ENCODE measurements at places on chromosomes 2 and 18. TPM values are rescaled to one million over a fixed set of nuclear protein-coding genes. Genes with fewer than 3 reads are reported as not detected.

Gene STARD6
- total RNA-seq, result not detected

Gene ACMSD
- not detected for total RNA-seq

Gene NOL4
- not detected for total RNA-seq

Gene CDH2
- 64.1 TPM for total RNA-seq

Data from fibroblast of the aortic adventitia (primary cell).